Posterior cingulate gyrus (tissue), 11 donors: ENCODE measurements at places on chromosomes 11 and 22.

- no peak for DNase-seq
Measured at GRCh38 chr11:118295815-118296454, 8.6 kb upstream of the CD3E start.

DNA sequence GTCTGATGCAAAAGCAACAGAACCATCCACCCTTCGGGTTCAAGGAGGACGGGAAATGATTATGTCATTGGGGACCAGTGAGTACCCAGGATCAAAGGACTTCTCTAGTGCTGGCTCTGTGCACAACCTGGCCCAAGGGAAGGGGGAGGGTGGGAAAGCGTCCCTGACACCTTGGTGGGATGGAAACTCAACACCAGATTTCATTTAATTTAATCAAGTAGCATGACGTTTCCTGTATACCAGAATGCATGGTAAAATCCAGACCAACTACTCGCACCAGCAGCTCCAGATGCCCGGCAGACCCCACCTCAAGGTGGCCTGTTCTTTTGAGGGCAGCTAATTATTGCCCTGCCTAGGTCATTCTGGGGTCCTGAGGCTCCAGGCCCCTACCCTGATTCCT, 385.1 kb downstream of the CADM1 start:
- DNase-seq, result no peak

DNA sequence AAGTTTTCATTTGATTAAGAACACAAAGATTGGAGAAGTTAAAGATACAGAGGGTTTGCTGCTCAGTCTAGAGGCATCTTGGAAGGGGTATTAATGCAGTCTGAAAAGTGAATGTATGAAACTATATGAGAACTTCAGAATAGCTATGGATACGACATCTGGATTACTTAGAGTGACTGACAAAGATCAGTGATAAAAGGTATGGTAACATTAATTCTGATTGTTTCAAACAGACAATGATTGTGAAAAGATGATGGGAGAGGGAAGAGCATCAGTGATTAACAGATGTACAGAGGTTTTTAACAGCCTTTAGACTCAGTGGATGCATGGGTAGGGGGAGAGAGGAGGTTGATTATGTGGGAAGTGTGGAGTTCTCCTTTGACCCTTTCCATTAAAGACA, 919.4 kb upstream of the CNTN5 start:
- no peak for DNase-seq

- DNase-seq, result no peak
Measured at GRCh38 chr22:40368836-40369235, 1.6 kb upstream of the SGSM3 start.

GRCh38 chr11:2142300-2142759, 3.1 kb upstream of the IGF2 start:
- DNase-seq, result no peak

GRCh38 chr11:61265357-61265756, 24.4 kb downstream of the PGA5 start:
- no peak for DNase-seq

- peak; percentile 97 for DNase-seq
Measured at GRCh38 chr22:26656891-26657851, at the start of gene MIAT. MIAT (plus strand) TSS chr22:26657588.

GRCh38 chr11:1346669-1347390, 37.4 kb upstream of the TOLLIP start:
- DNase-seq, result no peak

GRCh38 chr22:44371741-44372525, 59.2 kb upstream of the SHISAL1 start:
- DNase-seq, result no peak

GRCh38 chr11:85695546-85695945, 9.6 kb upstream of the CCDC89 start:
- DNase-seq, result no peak

GRCh38 chr11:1671658-1672057, 25.3 kb upstream of the KRTAP5-6 start:
- DNase-seq, result no peak

DNA sequence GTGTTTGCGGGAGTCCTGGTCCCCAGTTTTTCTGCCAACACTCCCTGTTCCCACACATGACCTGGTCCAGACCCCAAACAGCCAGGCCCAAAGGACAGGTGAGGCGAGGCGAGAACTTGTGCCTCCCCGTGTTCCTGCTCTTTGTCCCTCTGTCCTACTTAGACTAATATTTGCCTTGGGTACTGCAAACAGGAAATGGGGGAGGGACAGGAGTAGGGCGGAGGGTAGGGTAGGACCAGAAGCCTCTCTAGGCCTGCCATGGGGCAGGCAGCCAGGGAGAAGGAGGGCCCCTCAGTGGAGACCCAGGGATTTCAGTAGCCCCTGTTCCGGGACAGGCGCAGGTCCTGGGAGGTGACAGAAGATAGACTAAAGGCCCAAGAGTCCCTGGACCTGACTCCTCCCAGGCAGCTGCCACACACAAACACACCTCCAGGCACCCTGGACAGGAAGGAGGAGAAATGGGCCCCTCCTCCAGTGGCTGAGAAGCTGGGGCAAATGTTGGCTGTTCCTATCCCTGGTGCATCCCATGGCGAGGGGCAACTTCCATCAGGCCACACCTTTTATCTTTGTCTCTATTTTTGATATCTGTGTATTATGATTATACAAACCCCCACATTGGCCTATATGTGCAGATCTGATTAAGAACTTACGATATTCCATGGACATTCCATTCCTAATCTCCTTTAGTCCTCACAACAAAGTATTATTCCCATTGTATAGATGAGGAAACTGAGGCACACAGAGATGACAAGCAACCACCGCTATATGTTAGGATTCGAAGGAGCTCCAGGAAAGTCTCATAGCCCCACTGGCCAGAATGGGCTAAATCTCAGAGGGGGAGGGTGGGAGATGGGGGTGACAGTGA, 626 bp upstream of the F2 start:
- DNase-seq, result no peak

DNA sequence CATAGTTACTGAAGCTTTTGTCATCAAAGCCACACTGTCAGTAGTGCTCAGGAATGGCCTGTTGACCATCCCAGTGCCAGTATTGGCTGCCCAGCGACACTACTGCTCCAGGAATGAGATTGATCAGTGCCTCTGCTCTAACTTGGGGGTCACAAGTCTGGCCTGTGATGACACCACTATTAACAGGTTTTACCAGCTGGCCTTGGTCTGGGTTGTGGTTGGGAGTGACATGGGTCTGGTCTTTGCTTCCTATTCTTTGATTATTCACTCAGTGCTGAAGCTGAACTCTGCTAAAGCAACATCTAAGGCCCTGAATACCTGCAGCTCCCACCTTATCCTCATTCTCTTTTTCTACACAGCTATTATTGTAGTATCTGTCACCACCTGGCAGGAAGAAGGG, 21.5 kb downstream of the OR56B4 start:
- no peak for DNase-seq

DNA sequence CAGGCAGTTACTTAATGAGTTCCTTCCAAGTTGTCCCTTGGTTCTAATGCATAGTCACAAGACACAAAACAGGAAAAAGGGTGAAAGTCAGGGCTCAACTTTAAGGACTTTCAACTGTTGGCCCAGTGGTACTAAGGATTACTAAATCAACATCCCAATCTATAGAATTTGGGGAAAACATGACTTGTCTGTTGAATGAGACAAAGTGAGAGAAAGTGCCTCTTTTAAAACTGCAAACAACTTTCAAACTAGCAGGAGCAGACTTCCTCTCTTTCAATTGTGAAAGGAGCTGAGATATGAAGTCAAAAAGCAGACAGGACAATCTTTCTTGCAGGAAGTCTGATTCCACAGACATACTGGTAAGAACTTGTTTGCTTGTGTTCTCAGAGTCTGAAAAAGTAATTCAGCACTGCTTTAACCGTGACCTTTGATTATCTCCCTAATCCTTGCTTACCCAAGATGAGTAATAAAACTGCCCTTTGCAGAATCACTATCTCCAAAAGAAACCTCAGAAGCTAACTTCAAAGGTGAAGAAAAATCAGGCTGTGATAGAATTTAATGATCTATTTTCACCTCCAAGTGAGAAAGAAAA, 960.7 kb upstream of the RAG2 start:
- DNase-seq, result no peak

GRCh38 chr22:37973271-37974170, 10.8 kb downstream of the SOX10 start:
- no peak for DNase-seq

DNA sequence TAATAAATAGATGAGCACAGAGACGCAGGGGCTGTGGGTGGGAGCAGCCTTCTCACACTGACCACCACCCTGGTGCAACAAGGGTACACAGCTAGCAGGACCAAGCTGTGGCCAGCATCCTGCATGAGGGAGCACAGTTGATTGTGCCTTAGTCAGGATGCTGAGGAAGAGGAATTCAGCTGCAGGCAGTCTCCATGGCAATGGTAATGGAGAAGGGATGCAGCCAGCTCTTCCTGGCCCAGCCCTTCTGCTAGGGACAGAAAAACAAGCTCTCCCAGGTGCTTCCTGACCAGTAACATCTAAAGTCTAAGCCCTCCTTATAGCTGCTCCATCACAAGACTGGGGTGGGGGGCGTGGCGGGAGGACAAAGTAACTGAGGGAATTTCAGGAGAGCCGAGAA, 363.5 kb downstream of the BUD13 start:
- DNase-seq, result no peak

GRCh38 chr22:31754813-31755212, 994 bp downstream of the DEPDC5 start:
- no peak for DNase-seq

DNA sequence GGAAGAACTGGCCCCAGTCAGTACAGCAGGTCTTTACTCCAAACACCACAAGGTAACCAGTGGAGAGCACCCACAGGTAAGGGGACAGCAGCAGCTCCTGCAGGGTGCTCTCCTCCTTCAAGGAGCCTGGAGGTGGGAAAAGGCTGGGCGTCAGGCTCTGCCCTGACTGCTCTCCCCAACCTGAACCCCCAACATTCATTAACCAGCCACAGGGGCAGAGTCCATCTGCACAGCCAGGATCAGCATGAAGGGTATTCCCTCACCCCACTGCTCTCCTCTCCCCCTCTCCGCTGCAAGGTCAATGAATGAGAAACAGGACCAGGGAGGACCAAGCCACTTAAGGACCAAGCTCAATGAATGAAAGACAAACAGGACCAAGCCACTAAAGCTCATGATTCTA, 3.7 kb downstream of the SLC37A4 start:
- no peak for DNase-seq

DNA sequence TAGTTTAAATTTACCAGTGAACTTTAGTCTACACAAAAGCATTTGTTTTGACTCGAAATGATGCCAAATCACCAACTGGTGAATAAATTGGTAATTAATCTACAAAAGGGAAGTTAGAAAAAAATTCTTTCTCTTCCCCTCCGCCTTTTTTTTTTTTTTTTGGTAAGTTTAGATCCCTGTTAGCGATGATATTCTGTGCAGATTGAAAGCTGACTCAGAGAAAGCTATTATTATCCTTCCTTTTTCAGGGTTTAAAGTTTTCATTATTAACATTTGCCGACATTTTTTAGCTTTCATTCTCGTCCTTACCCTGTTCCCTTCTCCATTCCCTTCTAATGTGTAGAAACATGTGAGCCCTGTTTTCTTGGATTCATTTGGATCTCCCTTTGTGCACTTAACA, 16.8 kb upstream of the NUP160 start:
- DNase-seq, result no peak

DNA sequence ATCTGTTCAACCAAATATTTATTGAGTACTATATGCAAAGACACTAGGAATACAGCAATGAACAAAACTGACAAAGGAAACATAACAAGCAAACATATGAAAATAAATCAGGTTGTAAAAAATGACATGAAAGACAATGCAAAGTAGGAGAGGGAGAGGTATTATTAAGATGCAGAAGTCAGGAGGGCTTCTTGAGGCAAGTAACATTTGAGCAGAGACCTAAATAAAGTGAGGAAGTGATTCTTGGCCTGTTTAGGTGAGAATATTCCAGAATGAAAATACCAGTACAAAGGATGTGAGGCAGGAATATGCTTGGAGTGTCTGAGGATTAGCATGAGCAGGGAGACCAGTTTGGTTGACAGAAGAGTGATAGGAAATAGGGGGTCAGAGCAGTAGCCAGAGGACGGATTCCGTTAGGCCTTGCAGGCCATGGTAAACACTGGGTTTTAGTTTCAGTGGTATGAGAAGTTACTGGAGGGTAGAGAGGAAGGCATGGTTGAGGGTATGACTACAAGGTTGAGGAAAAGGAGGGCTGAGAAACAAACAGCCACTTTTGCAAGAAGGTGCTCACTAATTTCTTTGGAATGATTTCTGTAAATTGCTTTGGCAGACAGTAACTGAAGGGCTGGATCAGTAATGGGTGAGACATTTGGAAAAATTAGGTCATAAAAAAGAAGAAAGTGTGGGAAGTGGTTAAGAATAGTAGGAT, 191.9 kb downstream of the SWAP70 start:
- DNase-seq, result no peak

GRCh38 chr11:45163956-45164575, 17.6 kb downstream of the PRDM11 start:
- DNase-seq, result peak; percentile 55

DNA sequence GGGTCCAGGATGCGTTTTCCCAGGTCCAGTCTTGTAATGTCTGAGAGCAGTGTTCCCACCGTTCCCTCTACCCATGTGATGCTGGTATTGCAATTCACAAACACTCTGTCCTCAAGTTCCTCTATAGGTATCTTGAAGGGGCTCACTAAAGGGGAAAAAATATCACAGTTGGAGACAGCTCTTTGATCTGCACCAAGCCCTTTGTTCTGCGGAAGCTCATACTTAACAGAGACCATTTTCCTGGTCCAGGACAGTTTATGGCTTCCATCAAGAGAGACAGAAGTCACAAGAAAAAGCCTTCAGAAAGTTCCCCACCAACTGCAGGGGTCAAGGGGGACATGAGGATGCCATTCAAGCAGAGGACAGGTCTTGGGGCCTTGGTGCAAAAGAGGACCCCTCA, 2.1 kb downstream of the CD3D start:
- no peak for DNase-seq

- DNase-seq, result peak; percentile 92
Measured at GRCh38 chr11:127059286-127059685, 58.7 kb upstream of the KIRREL3 start.

DNA sequence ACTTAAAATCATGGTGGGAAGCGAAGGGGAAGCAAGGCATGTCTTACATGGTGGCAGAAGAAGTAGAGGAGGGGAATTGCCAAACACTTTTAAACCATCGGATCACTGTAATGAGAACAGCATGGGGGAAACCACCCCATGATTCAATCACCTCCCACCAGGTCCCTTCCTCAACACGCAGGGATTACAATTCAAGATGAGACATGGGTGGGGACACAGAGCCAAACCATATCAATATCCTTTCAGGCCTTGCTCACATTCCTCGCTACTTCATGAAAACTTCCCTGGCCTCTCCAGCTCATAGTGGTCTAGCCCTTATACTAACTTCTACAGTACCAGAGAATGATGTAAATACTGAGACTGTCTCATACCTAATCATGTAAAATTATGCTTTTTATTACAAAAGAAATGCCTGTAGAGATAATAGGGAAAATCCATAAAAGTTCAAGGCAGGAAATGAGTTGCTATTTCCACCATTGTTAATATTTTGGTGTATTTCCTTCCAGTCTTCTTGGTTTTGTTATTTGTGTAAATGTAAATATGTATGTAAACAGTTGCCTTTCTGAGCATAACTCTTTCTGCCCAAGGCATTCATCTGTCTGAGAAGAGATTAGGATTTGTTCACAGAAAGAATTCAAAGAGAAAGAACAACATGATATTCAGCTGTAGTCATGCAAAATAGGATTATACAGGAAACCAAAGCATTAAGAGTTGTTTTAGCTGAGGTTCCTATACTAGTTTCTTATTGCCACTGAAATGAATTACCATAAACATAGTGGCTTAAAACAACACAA, 104.3 kb upstream of the LDLRAD3 start:
- DNase-seq, result no peak

GRCh38 chr11:62487738-62488551, 58.7 kb downstream of the AHNAK start:
- no peak for DNase-seq
